ENCODE measurements at places on chromosomes 7 and 10.

DNA sequence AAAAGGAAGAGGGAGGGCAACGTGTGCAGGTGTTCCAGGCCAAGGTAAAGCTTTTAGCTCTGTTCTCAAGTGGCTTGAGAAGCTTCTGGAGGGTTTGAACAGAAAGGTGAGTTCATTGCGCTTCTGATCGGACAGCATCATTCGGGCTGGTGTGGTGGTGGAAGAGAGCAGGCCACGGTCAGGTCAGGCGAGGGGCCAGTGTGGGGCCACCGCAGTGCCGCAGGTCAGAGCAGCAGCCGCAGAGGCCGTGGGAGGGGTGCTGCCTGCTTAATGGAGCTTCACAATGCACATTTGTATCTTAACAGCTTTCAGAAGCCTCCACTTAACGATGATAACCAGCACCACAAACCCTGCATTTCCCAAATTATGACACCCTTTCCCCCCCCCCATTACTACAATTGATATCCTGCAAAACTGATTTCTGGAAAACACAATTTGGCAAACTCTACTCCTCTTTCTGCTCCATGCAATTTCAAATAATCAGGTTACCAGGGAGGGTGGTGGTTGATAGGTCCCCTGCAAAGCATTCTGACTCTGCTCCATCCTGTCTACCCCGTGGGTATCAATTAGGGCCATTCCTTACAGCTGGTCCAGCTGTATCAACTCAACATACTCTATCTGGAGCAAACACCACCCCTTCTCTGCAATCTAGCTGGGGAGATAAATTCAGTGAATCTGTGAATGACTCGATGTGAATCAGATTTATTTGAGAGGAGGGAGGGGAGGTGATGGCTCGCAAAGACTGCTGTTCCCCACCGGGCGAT is 162.9 kb downstream of the ACTR3B start:
- DNase-seq, result no peak

DNA sequence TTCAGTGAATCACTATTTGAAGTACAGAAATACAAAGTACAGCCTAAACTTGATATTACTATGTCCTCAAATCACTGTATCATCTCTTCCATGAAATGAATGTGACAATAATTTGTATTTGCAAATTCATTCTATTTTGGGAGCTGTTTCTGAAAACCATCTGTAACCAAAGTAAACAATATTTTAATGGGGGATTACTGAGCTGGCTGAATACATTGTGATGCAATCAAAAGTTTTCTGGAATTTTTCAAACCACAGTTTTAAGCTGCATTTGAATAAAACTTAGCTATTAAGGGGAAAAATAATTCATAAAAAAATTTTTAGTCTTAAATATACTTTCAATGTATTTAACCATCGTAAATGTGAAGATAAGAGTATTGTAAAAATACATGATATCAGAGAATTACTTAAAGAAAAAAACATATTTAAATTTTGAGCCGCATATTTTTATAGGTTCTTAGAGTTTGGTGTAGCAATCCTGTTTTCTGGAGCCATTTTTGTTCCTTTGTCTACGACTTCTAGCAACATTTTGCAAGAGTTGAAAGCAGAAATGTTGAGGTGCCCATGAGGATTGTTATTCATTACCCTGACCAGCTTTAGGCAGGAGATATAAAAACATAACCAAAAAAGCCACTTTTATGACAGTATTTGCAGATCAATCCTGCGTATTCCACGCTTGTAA is 45.9 kb upstream of the AGMO start:
- no peak for DNase-seq

DNA sequence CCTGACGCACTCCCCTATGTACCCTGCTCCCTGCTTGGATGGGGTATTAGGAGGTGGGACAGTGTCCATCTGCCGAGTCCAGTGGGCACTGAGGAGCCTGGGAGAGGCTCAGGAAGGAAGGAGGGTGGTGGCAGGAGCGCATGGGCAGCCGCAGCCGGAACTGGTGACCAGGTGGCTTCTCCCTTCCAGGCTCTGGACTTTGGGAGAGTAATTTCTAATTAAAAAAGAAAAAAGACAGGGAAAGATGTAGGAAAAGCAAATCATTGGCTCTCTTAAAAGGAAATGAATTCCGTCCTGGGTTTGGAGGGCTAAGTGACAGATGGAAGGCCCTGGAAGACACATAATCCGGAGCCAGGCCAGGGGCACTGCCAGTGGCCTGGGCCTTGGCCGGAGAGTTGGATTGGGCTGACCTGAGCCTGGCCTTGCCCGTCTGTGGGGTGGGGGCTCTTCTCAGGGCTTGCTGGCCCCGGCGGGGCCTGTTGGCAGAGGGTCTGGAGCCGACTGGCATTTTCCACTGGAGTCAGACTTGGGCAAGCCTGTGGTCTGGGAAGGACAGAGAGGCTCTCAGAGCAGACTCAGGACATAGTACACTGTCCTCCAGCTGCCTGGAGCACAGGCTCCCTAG is 63.0 kb downstream of the NEURL1 start:
- no peak for DNase-seq

- DNase-seq, result peak; percentile 88
These were observed 17.1 kb downstream of the ARHGAP21 start for GRCh38 chr10:24706479-24707118.

DNA sequence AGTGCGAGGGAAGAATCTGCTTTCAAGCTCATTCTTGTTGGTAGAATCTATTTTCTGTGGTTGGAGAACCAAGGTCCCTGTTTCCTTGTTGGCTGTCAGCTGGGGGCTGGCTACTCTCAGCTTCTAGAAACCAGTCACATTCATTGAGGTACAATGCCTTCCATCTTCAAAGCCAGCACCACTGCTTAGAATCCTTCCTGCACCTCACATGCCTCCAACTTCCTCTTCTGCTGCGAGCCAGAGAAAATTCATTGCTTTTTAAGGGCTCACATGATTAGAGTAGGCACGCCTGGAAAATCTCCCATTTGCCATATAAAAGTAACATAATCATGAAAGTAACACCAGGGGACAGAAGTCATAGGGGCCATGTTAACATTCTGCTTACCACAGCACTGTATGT is 28.7 kb downstream of the TES start:
- no peak for DNase-seq

Data from renal cortical epithelial cell (primary cell).